ENCODE measurements at places on chromosomes 16 and 17.
A peak's percentile ranks its signal among the peaks of the same experiment; 100 is the strongest.

GRCh38 chr17:6461792-6462524 is 17.7 kb downstream of the PIMREG start:
- no peak for DNase-seq

DNA sequence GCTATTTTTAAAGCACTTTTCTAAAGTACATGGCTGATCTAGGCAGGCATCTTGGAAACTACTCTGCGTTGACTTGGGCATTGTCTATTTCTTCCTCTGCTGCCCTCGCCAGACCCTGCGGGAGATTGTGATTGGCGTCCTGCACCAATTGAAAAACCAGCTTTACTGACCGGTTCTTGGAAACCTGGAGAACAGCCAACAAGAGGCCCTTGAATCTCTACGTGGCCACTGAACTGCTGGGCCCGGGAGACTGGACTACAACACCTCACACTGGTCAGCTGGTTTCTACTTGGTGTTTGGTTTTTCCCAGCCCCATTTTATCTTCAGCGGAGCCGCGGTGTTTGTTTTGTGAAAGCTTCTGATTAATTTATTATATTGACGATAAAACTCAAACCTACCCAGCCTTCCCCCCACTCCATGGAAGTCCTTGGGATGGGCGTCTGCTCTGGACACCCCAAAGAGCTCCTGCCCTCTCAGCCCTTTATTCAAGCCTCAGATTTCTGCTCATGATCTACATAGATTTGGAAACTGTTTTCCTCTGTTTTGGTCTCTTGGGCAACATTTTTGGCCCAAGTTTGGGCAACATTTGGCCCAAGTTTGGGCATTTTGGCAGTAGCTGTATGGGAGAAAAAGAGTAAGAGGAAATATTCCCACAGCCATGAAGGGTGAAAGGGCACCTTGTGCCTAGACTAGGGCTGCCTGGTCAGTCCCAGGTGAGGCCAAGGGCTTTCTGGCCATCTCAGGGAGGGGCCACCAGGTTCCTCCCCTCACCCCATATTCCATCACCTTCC is 4.7 kb downstream of the MLX start:
- DNase-seq = no peak

- no peak for DNase-seq
Measured at GRCh38 chr16:3057181-3058138, 8.0 kb upstream of the IL32 start.

DNA sequence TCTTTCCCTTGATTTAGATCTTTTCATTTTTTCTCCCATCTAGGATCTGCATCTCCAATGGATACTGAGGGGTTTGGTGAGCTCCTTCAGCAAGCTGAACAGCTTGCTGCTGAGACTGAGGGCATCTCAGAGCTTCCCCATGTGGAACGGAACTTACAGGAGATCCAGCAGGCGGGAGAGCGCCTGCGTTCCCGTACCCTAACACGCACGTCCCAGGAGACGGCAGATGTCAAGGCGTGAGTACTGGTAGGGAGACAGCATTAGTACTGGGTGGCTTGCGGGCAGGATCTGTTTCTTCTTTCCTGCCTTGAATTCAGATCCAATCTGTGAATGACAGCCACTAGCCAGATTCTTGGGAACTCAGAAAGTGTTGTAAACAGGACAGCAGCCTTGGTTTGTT is 18.3 kb downstream of the NUP93 start:
- DNase-seq = peak; percentile 87

DNA sequence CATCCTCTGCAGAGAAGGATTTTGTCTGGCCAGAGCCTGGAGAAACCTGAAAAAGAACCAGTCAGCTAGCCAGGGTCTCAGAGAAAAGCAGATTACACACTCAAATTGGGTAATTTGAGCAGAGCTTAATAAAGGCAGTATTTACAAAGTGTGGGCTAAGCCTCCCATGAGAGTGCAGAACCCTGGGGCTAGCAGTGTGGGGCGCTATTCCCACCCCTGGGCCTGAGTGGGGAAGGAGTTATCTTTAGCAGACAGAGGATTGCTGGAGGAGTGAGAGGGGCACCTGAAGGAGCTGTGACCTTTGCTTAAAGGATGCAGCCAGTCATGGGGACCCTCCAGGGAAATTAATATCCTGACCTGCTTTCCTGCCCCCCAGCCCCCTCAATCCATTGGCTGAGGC is 46.2 kb downstream of the SNX20 start:
- no peak for DNase-seq

GRCh38 chr17:69525920-69526841 is 111.7 kb downstream of the MAP2K6 start:
- DNase-seq = peak; percentile 71

GRCh38 chr16:2206420-2206779 is 1.1 kb downstream of the MLST8 start:
- no peak for DNase-seq

- peak; percentile 38 for DNase-seq
Measured at GRCh38 chr16:55701442-55702319, 45.9 kb downstream of the SLC6A2 start.

DNA sequence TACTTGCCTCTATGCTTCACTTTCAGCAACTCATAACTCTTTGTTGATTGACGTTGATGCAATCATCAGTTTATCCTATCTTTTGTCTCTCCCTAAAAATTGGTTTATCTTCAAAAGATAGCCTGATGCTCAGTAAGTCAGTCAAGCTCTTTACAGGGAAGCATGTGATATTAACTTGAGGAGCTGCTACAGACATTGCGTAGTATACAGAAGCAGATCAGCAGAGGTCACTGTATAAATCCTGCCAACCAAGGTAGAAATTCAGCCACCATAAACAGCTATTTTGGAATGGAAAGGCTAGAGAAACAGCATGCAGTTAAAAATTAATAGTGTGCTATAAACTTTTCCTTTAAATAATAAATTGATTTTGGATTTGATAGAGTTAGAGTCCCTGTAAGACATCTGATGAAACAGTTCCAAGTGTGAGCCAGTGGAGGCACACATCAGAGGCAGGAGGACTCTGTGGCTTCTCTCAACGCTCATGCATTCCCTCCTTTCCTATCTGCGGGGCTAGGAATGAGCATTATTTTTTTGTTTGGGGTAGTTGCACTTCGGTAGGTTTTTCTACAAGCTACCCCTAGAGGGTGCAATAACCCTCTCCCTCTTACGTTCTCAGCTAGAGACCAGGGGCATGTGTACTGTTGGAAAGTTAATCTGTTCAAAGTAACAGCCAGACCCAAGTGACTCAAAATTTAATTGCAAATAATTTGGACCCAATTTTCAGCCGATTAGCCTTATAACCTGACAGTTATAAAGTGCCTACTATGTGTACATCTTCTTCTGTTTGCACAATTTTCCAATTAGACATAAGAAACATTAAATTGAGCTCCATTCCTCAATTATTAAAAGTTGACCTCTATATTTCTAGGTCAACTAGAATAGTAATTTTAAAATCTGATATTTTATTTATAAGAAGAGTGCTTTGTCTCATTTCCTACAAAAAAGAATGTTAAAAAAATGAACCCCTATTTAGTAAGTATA is 647.7 kb upstream of the SOX9 start:
- DNase-seq = peak; percentile 65

GRCh38 chr17:71631483-71631882 is 489.3 kb upstream of the SOX9 start:
- no peak for DNase-seq

DNA sequence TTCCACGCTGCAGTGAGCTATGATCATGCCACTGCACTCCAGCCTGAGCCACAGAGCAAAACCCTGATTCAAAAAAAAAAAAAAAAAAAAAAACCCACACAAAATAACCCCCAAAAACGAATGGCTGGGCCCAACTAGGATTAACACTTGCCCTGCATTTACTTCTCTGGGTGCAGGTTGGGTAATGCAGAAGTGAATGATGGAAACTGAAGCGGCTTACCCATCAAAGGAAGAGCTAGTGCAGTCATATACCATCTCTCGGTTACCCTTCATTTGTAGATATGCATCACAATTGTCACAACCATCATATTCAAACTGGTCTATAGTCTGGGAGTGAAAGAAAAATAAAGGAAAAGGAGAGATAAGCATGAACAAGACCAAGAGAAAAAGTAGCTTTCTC is 819 bp downstream of the SUPT4H1 start:
- DNase-seq = no peak

DNA sequence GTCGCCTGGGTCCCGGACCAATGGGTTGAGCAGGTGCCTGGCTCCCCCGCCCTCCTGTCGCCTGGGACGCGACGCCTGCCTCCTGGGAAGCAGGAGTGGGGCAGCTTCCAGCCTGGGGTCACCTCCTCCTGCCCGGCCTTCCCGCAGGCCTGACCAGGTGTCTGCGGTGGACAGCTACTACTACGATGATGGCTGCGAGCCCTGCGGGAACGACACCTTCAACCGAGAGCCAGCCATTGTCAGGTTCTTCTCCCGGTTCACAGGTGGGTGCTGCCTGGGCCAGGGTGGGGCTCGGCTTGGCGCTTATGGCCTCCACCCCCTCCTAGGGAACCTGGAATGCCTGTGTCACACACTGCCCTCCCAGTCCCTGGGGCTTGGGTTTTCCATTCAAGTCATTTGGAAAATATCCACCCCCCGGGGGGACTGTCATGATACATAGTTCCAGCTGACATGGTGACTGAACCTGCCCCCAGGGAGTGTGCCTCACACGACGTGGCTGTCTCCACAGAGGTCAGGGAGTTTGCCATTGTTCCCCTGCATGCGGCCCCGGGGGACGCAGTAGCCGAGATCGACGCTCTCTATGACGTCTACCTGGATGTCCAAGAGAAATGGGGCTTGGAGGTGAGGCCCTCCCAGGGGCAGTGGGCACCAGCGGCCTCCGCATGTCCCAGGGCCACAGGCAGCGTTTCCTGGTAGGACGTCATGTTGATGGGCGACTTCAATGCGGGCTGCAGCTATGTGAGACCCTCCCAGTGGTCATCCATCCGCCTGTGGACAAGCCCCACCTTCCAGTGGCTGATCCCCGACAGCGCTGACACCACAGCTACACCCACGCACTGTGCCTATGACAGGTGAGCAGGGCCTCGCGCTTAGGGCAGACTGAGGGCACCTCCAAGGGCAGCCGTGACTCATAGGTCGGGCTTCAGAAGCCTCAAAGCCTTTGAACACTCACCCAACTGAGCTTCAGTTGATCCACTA is 2.3 kb downstream of the DNASE1 start:
- DNase-seq = no peak

- no peak for DNase-seq
Measured at GRCh38 chr17:73576556-73577098, 67.6 kb downstream of the SDK2 start.

DNA sequence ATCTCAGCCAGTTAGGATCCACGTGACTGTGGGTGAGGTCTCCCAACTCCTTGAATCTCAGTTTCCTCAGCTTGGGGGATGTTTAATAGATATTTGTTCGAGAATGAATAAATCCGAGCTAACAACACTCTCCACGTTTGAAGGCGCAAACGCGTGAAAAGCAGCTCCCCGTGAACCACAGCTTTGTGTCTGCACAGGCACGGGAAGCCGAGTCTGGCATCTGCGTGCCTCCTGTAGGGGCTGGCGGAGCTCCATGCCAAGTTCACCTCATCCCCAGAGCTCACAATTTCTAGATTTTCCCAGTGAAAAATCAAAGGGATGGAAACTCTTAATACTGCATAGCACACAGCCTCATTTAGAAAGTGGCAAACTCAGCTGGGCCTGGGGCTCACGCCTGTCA is 14.3 kb downstream of the SGSH start:
- no peak for DNase-seq

GRCh38 chr17:50680126-50680525 is 27.6 kb downstream of the ANKRD40 start:
- no peak for DNase-seq

DNA sequence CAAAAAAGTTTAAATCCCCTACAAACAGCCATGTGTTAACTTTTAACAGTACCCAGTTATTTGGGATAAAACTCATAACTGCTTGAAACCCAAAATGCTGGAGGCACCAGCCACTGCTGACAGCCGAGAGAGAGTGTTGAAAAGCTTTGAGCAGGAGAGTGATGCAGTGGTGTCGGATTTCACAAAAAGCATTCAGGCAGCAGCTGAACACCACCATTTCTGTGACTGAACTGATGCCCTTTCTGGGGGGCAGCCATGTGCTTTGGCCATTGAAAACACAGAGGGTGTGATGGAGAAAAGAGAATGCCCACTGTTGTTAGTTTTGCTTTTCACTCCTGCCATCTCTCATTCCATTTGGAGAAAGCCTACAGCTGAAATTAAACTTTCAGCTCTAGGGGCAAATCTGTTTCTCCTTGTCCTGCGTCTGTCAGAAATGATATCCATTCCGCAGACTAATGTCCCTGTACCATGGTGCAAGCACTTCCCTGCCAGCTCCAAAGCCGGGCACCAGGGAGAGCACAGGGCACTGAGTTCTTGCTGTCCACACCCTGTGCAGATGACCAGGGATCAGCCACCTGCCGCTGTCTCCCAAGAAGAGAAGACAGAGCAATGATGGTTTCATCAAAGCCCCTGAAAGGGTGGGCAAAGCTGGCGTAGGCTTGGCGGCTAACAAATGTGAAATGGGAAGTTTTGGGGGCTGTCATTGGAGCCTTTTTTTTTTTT is 16.6 kb upstream of the MLYCD start:
- peak; percentile 59 for DNase-seq

GRCh38 chr16:65489531-65490023 is 367.7 kb upstream of the CDH11 start:
- no peak for DNase-seq

- DNase-seq = no peak
Measured at GRCh38 chr16:89020068-89020924, 43.3 kb upstream of the CBFA2T3 start.

- DNase-seq = no peak
Measured at GRCh38 chr16:60816461-60816860, 1219.8 kb downstream of the CDH8 start.

DNA sequence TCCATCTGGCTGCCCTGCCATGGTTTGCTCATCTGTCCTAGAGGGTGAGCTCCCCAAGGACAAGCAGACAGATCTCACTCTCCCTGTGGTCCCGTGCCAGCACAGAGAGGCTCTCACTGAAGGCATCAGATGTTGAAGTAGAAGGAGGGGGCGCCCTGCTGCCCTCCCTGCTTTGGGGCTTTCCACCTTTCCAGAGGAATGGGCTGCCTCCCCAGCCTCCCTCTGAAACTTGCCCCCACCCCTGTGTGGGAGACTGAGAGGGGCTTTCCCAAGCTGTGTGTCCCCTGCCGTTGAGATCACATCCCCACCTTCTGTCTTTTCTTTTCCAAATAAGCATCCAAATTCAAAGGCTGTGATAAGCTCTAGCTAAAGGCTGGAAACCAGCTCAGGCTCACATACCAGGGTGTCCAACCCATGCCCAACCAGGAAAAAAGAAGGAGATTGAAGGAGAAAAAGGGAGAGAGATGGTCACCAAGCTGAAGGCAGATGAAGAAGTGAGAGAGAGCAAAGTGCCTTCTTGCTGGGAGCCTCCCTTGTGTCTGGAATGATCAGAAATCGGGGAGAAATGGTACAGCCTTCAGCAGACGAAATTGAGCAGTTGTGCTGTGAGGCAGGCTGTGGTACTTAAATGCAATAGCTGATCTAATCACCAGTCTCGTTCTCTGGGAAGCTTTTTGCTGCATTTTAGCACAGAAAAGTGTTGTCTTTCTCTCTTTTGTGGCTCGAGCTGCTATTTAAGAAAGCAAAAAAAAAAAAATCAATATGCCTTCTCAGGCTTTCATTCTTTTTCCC is 145.9 kb upstream of the LHX1 start:
- DNase-seq = no peak

- no peak for DNase-seq
Measured at GRCh38 chr17:223723-224471, 42.4 kb upstream of the DOC2B start.
